ENCODE measurements at places on chromosomes 5 and 9.

DNA sequence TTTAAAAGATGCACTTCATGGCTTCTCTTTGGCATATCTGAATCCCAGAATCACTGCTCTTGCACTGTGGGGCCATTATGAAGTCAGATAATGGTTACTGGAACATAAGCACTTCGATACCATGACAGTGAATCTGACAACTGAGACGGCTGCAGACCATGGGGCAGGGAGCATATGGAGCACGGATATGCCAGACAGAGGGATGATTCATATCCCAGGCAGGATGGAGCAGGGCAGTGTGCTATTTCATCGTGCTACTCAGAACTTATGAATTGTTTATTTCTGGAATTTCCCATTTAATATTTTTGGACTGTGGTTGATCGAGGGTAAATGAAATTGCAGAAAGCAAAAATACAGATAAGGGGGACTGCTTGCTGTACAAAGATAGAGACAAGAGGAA lies 145.0 kb downstream of the EGFLAM start:
- DNase-seq: no peak

DNA sequence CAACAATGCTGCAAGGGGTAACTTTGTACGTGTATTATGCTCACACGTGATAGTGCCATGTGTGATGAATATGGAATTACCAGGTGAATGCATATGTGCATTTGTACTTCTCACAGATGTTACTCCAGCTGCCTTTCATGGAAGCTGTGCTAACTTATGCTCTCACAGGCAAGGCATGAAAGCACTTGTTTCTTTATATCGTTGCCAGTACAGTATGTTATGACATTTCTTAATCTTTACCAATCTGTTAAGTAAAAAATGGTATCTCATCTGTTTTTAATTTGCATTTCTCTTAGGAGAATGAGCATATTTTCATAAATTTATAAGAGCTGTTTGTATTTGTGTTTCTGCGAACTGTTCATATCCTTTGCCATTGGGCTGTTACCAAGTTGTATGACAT lies 311.8 kb upstream of the DMRT1 start:
- DNase-seq: no peak

GRCh38 chr5:159161361-159162214 lies 47.8 kb downstream of the RNF145 start:
- DNase-seq: no peak

DNA sequence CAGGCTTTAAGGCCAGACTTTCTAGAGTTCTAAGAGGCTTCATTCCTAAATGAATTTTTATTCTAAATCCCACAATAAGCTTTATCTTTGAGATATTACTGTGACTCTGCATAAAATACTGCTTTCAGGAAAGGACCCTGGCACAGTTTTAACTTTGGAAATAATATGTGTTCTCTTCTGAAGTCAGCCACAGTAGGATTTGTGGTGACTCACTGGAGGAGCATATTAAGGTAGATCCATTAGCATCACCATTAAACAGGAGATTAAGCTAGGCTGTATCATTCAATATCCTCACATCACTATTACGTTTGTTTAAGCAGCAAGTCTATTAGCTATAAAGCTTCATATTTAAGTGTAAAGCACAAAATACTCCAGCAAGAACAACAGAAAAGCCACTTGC lies 186.1 kb upstream of the IZUMO3 start:
- no peak for DNase-seq

DNA sequence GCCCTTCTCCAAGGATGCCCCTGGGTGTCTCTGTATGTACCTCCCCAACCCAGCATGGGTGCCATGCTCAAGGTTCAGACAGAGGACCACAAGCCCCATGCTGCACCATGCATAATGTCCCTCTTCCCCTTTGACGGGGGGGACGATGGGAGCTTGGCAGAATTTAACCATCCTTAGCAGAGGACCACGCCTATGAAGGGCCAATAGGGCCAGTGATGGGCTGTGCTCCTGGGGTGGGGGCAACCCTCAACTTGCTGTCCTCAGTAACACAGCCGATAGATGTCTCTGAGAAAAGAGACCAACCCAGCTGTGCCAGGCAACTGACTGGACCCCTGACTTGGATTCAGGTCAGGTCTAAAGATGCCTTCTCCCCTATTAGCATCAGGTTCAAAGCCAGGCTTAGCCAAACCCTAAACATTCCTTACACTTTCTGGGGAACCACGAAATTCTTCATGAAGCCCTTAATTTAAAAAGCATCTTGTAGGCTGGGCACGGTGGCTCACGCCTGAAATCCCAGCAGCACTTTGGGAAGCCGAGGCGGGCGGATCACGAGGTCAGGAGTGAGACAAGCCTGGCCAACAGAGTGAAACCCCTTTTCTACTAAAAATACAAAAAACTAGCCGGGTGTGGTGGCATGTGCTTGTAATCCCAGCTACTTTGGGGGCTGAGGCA lies 20.7 kb upstream of the JADE2 start:
- DNase-seq: no peak

DNA sequence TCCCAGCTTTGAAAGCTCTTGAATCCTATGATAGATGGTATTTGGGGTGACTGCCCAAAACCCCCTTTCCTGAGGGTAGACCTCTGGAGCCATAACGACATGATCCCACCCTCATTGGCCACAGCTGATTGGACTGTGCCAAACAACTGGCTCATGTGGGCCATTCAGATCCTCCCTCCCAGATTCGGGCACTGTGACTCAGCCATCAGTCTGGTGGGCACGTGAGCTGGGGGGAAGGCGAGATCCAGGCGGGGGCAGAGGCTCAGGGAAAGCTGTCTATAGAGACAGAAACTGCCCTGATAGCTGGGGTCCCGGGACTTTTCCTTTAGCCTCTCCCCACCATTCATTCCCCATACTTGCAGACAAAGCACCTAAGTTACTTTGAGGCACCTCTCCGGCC lies 15.1 kb upstream of the NCS1 start:
- DNase-seq: no peak

DNA sequence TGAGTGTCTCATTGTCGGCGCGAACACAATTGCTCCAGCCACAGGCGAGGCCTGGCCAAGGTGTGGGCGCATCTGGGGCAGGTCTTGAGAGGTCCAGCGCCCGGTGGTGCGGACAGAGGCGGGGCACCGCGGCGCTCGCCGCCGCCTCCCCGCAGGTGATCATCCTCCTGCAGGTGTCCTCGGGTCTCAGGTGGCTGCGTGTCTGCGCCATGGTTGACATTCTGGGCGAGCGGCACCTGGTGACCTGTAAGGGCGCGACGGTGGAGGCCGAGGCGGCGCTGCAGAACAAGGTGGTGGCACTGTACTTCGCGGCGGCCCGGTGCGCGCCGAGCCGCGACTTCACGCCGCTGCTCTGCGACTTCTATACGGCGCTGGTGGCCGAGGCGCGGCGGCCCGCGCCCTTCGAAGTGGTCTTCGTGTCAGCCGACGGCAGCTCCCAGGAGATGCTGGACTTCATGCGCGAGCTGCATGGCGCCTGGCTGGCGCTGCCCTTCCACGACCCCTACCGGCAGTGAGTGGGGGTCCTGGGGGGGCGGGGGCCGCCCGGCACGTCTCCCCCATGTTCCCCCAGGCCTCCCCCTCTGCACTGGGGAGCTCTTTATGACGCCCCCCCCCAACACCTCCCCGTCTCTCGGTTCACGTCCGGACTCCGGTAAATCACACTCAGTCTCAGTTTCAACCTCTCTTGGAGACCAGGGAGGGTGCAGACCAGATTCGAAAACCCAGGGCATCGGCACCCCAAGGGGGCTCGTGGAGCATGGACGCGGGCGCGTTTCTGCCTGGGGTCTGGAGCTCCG lies 446 bp downstream of the NXNL2 start:
- DNase-seq: peak; percentile 22

GRCh38 chr9:121880343-121880898 lies 212.7 kb downstream of the TTLL11 start:
- DNase-seq: no peak

GRCh38 chr9:83062651-83063527 lies at the start of gene RASEF:
TSS of gene RASEF (minus strand) at chr9:83063142. CDS start at chr9:83062867, 275 bp downstream.
- peak; percentile 8 for DNase-seq

GRCh38 chr5:129943936-129944335 lies 39.7 kb downstream of the CHSY3 start:
- DNase-seq: no peak

GRCh38 chr5:93406971-93407401 lies 174.0 kb downstream of the NR2F1-AS1 start:
- no peak for DNase-seq

GRCh38 chr9:98453589-98454311 lies 198.3 kb upstream of the TBC1D2 start:
- DNase-seq: no peak

GRCh38 chr5:33035851-33036527 lies 324.9 kb downstream of the NPR3 start:
- no peak for DNase-seq

DNA sequence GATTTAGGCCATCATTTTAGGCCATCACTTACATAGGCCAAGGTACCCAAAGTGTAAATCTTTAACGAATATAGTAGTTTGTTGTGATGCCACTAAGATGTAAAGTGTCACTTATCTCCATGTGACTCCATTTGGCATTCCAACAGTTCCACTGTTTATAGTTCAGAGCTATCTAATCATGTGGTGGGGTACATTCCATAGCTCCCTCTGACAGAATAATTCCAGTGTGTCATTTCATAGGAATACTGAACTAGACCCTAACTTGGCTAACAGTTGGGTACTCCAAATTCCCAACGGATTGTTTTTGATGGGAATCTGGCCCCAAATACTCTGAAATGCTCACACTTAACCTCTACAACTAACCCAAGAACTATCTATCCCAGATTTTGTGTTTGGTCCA lies 76.7 kb upstream of the FST start:
- no peak for DNase-seq

DNA sequence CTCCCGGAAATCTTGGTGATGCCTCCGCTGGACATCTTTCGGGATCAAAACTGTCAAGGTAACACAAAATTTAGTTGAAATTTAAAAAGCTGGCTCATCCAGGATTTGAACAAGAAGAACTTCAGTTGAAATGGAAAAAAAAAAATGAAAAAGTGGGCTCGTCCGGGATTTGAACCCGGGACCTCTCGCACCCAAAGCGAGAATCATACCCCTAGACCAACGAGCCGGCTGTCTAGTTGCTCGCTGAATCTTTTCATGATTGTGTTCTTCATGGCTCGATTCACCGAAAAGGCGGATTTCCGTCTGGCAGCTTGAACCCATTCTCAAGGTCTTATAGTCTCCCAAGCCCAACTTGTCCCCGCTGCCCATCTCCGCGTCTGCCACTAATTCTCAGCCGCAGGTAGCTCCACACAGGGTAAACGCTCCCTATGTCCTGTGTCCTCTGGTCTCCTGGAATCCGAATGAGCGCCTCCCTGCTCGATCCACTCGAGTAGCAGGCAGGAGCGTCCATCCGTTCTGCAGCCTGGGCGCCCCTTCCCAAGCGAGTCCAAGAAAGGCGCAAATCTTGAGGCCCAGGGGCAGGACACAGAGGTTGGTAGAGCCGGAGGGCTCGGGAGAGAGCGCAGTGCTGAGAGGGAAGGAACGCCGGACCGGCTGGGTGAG lies 16.2 kb downstream of the TRIM7 start:
- peak; percentile 82 for DNase-seq

- no peak for DNase-seq
Observed at GRCh38 chr9:87528969-87529368, 31.3 kb downstream of the DAPK1 start.

- no peak for DNase-seq
Observed at GRCh38 chr9:108443741-108444140, 412.0 kb downstream of the ACTL7B start.

- no peak for DNase-seq
Observed at GRCh38 chr5:81214848-81215247, 18.3 kb upstream of the CKMT2 start.

GRCh38 chr5:59062986-59063683 lies 480.3 kb downstream of the RAB3C start:
- no peak for DNase-seq

DNA sequence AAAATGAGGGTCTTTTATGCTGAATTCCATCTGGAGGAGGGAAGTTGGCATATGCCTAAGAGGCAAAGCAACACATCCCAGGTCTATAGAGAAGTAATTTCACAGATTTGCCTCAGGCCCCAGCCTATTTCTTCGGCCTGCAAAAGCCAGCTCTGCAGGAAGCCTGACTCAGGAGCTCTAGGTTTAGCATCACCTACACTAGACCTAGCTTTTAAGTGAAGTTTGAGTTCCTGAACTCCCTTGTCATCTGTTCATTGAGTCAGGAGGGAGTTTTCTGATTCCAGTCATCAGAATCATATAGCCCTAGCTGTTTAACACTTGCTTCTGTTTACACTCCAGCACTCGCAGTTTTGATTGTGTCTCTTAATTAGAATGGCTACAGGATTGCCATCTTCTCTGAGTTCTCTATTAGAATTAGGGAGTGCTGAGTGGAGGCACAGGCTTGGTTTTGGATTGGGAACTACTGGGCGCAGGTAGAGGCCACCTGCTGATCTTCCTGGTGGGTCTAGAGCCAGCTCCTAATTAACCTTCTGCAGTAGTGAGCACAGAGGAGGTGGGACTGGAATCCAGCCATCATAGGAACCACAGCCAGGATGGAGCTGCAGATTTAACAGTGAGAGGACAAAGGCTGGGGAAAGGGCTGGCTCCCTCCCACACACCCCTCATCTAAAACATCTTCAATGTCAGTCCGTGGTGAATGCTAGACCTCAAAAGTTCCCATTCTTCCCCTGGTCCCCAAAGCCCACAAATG lies 179.5 kb downstream of the TRIO start:
- DNase-seq: no peak

- DNase-seq: no peak
Observed at GRCh38 chr5:78636682-78637081, 11.9 kb downstream of the LHFPL2 start.

- DNase-seq: no peak
Observed at GRCh38 chr9:113755433-113755832, 120.7 kb upstream of the ZNF618 start.

GRCh38 chr5:12460493-12461261 lies 556.4 kb upstream of the CTNND2 start:
- DNase-seq: no peak

DNA sequence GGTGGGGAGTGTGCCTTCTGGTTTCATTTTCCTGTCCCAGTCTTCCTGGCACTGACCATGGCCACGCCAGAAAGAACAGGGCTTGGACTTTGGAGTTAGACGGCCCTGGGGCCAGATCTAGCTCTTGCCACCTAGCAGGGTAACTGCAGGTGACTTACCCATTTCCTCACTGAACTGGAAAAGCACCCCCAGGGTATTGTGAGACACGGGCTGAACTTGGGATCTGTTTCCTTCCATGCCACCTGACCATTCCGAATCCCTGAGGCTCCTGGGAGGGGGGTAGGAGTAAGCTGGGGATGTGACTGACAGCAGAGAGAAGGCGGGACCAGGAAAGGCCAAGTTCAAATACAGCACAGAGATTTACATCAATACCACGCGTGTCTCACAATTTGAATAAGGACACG lies 9.4 kb downstream of the HNRNPAB start:
- no peak for DNase-seq
